ENCODE measurements at places on chromosomes 7 and 10.
A peak's percentile ranks its signal among the peaks of the same experiment; 100 is the strongest.

- DNase-seq: no peak
Measured at GRCh38 chr7:96861-97260, 95.5 kb upstream of the FAM20C start.

DNA sequence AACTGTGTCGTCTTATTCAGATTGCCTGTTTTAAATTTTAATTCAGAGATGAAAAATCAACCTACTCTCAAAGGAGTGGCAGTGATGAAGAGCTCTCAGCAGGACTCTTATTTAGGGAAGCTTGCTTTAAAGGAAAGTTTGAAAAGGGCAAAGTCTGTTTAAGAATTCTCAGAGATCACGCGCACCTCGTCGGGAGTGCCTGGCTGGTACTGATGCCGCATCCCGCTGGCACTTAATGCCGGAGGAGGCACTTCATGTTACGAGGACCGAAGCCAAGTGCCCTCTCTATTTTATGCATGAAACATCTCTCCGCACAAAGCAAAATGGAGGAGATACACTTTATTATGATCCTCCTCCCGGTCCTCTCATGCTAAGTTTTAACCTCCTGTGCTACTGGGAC, 71.1 kb upstream of the INSYN2A start:
- no peak for DNase-seq

GRCh38 chr10:7311218-7311849, 99.5 kb downstream of the SFMBT2 start:
- DNase-seq: peak; percentile 71

GRCh38 chr10:75547391-75548298, 116.2 kb downstream of the LRMDA start:
- peak; percentile 2 for DNase-seq

- DNase-seq: no peak
Measured at GRCh38 chr7:11607686-11608085, 224.3 kb downstream of the THSD7A start.

GRCh38 chr7:63925626-63926460, 72.8 kb upstream of the ZNF722 start:
- no peak for DNase-seq

DNA sequence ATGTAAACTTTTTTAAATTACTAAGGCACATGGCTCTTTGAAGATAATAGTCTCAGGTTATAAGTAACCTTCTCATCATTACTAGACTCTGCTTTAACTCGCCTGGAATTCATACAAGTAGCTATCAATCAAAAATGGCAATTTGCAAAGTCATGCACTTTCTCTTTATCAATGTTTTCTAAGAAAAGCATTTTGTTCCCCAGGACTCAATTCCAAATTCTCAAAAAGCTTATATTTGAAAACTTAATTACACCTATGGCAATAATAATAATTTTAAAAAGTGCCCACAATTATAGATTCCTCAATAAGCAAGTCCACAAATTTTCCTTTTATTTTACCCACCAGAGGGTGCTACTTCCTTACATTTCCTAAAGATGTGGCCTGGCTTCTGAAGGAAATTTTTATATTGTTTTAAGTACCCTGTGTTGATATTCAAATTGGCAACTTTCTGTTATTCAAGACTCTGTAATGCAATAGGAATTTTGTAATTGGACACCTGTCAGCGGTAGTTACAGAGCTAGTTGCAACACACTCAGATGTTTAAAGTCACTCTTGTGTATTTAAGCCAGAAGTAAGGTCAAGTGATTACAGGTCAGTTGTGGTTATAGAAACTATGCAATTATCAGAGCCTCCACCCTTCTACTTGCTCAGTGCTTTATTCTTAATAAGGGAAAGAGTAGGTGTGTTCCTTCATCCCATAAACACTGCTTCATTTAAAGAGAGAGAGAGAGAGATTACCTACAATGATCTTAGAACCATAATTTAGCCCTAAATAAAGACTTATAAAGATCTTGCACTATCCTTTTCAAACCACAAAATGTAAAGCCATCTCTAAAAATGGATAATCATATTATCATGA, 47.1 kb upstream of the HYAL4 start:
- DNase-seq: peak; percentile 82

- DNase-seq: no peak
Measured at GRCh38 chr10:130967161-130967560, 344.4 kb downstream of the TCERG1L start.

DNA sequence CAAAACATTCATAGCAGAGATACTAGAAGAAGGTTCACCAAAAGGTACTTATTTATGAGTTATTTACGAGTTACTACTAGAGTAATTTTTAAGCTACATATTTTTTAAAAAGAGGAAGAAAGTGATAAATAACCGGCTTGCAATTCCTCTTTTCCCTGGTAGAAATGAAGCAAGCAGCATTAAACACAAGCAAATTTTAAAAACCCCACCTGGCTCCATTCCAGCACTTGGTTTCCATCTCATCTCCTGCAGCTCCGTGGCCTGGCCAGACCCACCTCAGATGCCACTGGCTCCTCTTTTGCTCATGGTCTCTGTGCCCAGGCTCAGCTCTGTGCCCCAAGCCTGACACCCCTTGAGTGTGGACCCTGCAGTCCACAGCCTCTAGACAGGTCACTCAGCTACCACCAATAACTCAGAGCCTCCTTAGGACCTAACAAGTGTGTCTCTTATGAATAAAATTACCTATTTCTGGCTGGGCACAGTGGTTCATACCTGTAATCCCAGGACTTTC, 479.5 kb downstream of the TNS3 start:
- DNase-seq: no peak

DNA sequence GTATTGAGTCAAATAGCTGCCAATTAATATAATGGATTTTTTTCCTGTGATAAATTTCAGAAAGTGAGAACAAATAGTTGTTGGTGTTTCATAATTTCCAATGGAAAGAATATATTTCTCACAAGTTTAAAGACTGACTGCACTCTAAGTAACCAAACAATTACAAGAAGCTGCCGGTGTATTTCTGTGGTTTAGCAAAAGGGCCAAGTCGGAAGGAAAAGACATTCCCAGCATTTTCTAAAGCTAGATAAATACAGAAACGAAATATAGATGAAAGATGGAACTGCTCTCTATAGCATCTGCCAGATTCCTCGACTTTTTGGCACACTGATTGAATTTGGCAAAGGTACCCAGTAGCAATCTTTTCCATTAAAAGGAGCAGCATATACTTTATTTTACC, 92.7 kb upstream of the MKX start:
- DNase-seq: no peak

DNA sequence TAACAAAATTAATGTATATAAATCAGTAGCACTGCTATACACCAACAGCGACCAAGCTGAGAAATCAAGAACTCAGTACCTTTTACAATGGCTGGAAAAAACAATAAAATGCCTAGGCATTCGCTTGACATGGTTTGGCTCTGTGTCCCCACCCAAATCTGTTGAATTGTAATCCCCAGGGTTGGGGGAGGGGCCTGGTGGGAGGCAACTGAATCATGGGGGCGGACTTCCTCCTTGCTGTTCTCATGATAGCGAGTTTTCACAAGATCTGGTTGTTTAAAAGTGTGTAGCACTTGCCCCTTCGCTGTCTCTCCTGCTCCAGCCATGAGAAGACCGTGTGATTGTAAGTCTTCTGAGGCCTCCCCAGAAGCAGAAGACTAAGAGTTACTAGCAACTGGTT, 8.6 kb downstream of the ZNF786 start:
- DNase-seq: no peak

GRCh38 chr7:5012985-5013384, 32.7 kb upstream of the RBAK start:
- DNase-seq: no peak

- peak; percentile 71 for DNase-seq
Measured at GRCh38 chr7:46191776-46192175, 270.7 kb upstream of the IGFBP3 start.

GRCh38 chr7:27846388-27846787, 106.4 kb downstream of the TAX1BP1 start:
- DNase-seq: no peak

DNA sequence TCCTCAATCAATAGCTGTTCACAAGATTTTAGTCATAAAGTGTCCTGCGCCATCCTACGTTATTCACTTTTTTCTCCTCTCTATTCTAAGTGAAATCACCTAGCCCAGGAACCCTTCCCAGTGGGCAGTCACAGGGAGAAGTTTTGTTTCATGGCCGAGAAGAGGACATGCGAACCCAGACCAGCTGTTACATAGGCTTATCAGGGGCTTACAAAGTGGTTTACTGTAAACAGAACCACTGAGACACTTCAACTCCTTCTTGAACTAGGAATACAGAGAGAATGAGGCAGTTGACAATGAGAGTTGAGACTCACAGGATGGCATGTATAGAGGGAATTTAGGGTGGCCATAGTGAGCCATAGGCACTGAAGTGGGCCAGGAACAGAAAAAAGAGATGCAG, 246.9 kb upstream of the GLI3 start:
- no peak for DNase-seq

DNA sequence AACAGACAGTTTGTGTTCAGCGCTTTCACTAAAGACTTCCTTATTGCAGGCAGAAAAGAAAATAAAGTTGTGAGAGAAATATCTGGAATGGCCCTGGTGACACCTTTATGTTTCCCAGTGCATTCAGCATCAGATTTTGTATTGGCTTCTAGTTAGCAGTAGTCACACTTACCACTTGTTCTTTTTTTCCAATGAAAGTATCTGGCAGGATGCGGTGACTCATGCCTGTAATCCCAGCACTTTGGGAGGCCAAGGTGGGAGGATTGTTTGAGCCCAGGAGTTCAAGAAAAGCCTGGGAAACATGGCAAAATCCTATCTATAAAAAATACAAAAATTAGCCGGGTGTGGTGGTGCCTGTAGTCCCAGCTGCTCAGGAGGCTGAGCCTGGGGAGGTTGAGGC, 649.6 kb downstream of the LRMDA start:
- DNase-seq: peak; percentile 36

- DNase-seq: peak; percentile 51
Measured at GRCh38 chr7:50792342-50793119, 9.8 kb upstream of the GRB10 start.

- no peak for DNase-seq
Measured at GRCh38 chr7:15086131-15086611, 183.6 kb upstream of the DGKB start.

- no peak for DNase-seq
Measured at GRCh38 chr7:100604976-100605911, 3.1 kb downstream of the PCOLCE start.

GRCh38 chr7:102834999-102835398, 77.8 kb upstream of the LRRC17 start:
- peak; percentile 91 for DNase-seq

DNA sequence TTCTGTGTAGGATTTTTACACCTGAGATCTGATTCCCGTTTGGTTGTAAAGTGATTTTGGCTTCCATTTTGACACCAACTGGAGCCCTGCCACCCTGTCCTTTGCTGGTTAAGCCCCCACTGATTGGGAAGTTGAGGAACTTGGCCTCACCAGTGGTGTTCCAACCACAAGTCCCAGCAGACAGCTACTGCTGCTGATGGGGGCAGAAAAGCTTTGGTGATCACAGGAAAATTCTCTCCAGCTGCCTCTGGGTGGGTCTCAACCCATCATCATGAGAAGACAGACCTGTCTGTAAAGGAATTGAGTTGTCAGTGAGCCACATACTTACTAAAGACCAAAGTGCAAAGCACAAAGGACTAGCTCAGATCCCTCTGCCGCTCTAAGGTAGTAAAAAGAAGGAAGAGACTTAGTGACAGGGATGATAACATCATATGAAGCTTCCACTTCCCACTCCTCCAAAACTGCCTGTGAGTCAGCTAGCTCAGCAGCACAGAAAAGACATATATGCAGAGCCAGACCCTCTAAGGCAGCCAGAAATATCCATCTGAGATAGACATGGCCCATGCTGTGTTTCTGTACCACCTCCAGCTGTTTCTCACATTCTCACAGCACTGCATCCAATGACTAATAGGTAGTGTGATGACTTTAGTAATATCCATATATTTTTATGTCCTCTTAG, 22.4 kb upstream of the LRRC17 start:
- peak; percentile 79 for DNase-seq

DNA sequence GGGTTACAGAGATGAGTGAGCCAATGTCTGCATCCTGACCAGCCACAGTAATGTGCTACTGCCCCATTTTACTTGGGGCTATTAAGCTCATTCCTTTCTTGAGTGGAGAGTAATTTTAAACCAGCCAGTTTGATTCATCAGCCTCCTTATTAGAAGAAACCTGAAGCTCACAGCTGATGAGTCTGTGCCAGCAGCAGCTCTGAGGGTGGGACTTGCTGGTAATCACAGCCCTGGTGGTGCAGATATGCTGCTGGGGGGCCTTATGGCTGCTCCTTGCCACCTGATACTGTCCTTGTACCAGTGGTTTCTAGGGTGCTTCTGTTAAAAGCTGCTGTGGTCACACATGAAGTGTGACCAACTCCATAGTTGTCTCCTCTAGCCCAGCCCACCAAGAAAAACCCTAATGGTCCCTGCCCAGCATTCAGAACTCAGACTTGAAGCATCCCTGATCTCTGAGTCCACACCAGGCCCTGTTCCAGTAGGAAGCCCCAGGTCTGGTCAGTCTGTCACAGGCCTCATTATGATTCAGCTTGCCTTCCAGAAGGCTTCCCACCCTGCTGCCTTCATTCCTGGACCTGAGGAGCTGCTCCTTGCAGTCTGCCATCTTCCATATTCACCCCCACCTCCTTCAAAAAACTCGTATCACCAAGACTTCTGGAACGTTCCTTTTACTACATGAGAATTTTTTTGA, 28.9 kb upstream of the RBM20 start:
- DNase-seq: no peak

GRCh38 chr7:83020161-83020560, 142.5 kb downstream of the PCLO start:
- no peak for DNase-seq

- peak; percentile 66 for DNase-seq
Measured at GRCh38 chr10:6669269-6669859, 89.3 kb upstream of the PRKCQ start.

DNA sequence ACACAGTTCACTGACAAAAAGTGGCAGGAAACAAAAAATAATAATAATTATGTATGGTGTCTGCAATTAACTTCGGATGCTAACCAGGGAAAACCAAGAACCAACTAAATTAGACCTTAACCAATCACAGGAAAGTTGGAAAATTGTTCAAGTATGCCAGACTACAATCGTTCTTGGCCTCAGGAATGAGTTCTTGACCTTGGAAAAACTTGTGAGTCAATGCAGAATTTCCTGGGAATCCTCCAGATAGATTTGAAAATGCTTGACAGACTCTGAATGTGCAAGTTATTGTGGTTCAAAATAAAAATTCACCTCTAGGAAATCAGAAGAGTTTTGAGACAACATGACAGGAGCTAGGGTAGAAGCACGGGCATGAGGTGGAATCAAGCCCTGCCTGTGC, 171.5 kb downstream of the C7orf25 start:
- no peak for DNase-seq

- DNase-seq: no peak
Measured at GRCh38 chr7:159204664-159205063, 60.0 kb upstream of the VIPR2 start.

- DNase-seq: no peak
Measured at GRCh38 chr10:71150796-71151195, 61.6 kb upstream of the UNC5B start.

- DNase-seq: no peak
Measured at GRCh38 chr10:101095004-101095403, 33.2 kb downstream of the KAZALD1 start.

GRCh38 chr7:1912593-1913465, 242.8 kb downstream of the ELFN1 start:
- peak; percentile 84 for DNase-seq

- no peak for DNase-seq
Measured at GRCh38 chr10:110409926-110410325, 87.8 kb upstream of the DUSP5 start.

- no peak for DNase-seq
Measured at GRCh38 chr7:150947241-150947745, 30.8 kb downstream of the KCNH2 start.

GRCh38 chr7:125644109-125644508, 714.5 kb upstream of the POT1 start:
- no peak for DNase-seq

Data from HCEC 1CT (cell line).